ENCODE measurements at places on chromosomes 6 and 20. TPM values are rescaled to one million over a fixed set of nuclear protein-coding genes. Genes with fewer than 3 reads are reported as not detected.

HELZ2 gene
- total RNA-seq: 26.2 TPM

GATA5 gene
- total RNA-seq: not detected

PACRG gene
- not detected for total RNA-seq

RGS17 gene
- 8.2 TPM for total RNA-seq

HLA-DOB gene
- 0.30 TPM for total RNA-seq

CASS4 gene
- 2.4 TPM for total RNA-seq

SAPCD1 gene
- 5.8 TPM for total RNA-seq

TBX18 gene
- total RNA-seq: 9.4 TPM

EFCAB8 gene
- total RNA-seq: under 0.01 TPM

FNDC1 gene
- 0.17 TPM for total RNA-seq

PSMB9 gene
- 4.9 TPM for total RNA-seq

ADGRB3 gene
- 0.17 TPM for total RNA-seq

TSPO2 gene
- total RNA-seq: not detected

CD83 gene
- 4.5 TPM for total RNA-seq

PRDM13 gene
- total RNA-seq: not detected

STMND1 gene
- total RNA-seq: 0.17 TPM

EMILIN3 gene
- 0.30 TPM for total RNA-seq

NR2E1 gene
- total RNA-seq: not detected

COL9A1 gene
- total RNA-seq: not detected

PNLDC1 gene
- not detected for total RNA-seq

FOXC1 gene
- 3.0 TPM for total RNA-seq
